ENCODE measurements at places on chromosomes 11 and 22.

DNA sequence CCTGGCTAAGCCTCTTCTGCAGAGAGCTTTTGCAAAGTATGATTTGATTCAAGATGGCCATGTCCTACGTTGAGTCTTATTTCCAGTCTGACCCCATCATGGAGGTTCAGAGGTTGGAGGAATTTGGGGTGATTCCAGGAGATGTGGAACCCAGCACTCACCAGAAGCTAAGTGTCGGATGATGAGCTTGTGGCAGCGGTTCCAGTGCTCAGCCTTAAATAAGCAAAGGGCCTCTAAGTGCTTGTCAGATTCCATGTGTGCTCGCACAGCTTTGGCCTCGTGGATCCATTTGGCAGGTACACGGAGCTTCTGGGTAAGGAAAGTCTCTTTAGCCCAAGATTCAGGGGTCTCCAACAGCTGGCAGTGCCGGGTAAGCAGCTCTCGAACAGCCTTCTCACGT is 11.9 kb upstream of the CHRNA10 start:
- DNase-seq, result no peak

GRCh38 chr22:35967046-35967397 is 61.6 kb downstream of the RBFOX2 start:
- DNase-seq, result no peak

GRCh38 chr11:111460856-111461255 is 51.3 kb downstream of the BTG4 start:
- DNase-seq, result no peak

DNA sequence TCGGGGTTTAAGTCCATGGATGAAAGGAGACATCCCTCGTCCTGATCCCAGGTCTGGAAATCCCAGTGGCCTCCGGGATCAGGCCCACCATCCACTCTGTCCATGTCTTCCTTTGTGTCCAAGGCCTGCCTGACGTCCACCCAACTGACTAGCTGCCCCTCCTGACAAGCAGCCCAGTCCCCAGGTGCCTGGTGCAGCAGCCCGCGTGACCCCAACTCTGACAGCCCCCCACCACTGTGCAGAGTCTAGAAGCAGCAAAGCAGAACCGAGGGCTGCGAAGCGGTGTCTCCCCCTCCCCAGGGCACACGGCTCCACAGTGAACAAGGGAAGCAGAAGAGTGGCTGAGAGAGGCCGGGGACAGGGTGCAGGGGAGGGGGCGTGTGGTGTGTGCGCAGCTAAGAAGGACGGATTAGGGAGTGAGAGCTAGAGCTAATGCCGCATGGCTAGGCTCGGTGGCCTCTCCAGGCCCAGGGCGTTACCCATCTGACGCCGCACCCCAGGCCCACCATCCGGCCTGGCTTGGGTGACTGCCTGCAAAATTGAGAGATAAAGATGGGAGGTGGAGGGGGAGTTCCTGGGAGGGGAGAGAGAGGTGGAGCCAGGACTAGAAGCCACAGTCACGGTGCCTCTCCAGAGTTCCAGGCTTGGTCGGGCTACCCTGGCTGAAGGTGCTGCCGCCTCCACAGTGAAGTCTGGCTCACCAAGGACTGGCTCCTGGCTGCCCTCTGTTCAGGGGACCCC is 16.6 kb upstream of the BAIAP2L2 start:
- DNase-seq, result no peak

- DNase-seq, result no peak
Measured at GRCh38 chr11:126140926-126141280, 70.5 kb downstream of the RPUSD4 start.

DNA sequence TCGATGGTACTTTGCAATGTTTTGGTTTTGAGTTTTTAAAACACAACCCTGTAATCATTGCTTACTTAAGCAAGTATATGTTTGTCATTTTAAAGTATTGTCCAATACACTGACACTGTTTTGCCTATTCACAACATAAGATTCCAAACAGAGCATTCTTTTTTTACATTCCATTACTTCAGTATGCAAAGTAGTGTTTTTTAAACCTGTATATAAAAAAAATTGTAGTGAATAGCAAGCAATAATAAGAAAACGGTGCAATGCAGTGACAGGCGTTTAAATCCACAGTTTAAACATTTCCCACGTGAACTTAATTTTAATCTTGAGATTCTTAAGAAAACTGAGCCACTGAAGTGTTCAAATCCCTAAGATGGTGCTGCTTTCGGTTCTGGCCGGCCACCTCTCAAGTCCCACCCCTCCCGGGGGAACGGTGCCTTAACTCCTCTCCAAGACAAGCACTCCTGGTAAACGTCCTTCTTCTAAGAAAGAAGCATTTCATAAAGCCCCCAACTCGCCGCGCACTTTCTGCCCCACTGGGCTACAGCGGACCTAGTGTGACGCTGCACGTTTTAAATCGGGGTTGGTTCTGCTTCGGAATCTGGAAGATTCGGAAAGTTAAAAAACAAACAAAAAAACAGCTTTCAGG is 2.9 kb downstream of the PGR start:
- no peak for DNase-seq

DNA sequence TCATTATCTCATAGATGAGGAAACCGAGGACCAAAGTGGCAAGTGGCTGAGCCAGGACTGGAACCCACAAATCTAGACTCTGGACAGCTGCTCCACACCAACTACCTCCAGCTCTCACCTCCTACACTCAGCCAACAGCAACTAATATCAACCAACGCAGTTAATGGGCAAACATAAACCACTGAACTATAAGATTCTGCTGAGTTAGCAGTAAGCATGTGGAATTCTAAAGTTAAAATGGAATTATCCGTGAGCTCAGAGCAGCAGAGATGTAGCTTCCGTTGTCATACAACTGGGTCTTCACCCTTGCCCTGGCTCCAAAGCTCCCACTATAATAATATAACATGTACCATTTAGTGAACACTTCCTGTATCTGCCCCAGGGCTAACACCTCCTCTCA is 27.1 kb downstream of the FAM227A start:
- no peak for DNase-seq

DNA sequence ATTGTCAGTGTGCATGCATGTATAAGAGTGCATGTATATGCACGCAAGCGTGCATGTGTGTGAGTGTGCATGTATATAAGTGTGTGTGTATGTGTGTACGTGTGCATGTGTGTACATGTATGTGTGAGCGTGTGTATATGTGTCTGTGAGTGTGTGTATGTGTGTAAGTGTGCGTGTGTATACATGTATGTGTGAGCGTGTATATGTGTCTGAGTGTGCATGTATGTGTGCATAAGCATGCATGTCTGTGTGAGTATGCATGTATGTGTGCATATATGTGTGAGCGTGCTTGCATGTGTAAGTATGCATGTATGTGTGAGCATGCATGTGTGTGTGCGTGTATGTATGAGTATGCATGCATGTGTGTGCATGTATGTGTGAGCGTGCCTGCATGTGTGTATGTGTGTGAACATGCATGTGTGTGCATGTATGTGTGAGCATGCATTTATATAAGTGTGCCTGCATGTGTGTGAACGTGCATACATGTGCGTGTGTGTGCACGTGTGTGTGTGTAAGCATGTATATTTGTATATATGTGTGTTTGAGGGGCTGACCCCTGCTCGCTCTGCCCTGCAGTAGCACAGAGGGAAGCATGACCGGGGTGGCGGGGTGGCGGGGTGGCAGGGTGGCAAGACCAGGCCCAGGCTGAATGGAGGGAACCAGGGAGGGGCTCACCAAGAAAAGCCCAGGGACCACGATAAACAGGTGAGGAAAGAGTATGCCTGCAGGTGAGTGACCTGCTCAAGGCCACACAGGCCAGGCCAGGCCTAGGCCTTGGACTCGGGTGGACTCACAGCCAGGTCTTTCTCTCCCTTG is 26.3 kb downstream of the CYTH4 start:
- DNase-seq, result no peak

- DNase-seq, result no peak
Measured at GRCh38 chr11:134071766-134072402, 3.0 kb downstream of the JAM3 start.

DNA sequence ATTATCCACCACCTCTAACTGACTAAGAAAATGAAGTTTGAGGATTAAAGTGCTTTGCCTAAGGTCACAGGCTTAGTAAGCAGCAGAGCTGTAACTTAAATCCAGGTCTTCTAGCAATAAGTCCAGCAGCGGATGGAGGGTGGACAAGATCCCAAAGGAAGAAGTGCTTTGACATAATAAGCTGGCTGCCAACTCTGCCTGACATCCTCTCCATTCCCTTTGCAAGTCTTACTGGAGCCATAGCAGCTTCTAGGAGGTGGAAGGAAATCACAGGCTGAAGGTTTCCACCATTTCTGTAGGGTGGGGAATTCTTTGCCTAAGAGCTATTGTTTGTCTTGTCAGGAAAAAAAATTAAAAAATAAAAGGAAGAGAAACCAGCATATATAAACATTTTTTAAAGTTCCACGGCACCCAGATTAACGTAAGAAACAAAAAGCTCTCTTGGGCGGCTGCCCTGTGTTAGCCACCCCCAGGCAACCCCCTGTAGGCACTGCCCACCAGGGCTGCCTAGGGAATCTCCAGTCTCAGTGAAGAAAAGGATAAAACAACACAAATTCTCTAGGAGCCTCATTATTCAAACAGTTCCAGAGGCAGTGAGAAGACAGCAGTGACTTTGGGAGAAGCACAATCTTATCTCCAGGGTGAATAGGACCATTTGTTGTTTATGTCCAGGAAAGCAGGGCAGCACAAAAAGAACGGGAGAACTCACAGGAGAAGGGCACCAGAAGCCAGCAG is 380.8 kb upstream of the CADM1 start:
- no peak for DNase-seq

DNA sequence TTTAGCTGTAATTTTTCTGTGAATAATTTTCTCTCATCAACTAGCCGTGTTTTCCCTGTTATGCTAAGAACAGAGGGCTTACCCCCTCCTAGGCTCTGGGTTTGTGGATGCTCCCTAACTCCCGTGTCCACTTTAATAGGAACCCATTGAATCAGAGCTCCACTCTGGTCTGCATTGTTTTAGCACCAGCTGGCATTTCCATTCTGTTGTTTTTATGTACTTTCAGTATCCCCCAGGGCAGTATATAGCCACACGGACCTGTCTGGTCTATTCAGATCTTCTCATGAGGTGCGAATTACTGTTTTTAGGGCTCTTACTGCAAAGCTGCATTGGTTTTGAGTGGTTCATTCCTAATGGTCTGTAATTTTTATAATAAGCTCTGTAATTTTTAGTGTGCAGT is 16.0 kb downstream of the POLD3 start:
- no peak for DNase-seq

DNA sequence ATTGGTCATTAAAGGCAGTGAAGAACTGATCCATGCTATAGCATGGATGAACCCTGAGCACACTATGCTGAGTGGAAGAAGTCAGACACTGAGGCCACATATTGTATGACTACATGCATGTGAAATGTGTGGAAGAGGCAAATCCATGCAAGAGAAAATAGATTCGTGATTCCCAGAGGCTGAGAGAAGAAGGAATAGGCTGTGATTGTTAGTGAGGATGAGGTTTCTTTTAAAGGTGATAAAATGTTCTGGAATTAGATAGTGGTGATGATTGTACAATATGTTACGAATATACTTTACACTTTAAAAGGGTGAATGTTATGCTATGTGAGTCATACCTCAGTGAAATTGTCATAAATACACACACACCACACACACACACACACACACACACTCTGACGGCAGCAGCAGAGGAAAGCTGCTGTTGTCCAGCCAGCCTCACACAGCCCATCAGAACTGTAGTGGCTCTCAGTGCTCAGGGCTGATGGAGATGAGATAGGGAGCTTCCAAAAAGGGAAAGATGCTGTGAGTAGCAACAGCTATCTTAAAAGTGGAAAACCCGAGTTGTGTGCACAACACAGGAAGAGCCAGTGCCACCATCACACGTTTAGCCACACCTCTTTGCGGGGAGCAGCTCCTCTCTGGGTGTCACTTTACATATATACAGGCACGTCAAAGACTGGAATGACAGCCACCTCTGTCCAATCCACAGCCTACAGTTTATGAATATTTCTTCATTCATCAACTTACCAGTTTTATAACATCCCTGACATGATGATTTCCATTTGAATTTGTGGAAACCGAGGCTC is 153.0 kb downstream of the SPATA19 start:
- no peak for DNase-seq

GRCh38 chr22:45918459-45919370 is 58.2 kb downstream of the WNT7B start:
- no peak for DNase-seq

DNA sequence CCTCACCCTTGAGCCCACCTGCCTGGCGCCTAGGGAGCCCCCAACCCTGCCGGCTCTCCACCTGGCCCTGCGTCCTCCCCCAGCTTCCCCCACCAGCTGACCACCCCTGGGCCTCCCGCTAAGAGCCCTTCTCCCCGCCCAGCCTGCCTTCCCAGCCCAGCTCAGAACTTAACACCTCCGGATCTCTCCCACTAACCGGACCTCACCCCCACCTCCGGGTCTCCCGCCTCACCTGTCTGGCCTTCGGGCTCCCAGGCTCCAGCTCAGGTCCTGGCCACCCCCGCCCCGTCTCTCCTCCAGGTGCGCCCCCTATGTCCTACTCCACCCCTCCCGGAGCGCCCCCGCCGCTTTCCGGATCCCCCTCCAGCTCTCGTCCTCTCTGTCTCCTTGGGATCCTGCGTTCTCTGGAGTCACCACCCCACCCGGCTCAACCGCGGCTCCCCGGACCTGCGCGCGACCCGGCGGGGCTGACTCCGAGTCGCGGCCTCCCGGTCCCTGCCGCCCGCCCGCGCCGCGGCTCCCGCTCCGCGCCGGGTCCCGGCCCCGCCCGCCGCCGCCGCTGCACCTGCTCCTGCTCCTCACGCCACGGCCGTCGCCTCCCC is at the start of gene KCNJ11:
Gene KCNJ11 (minus strand): TSS at position 51 of the 602 bp plus-strand sequence. CDS start 568 bp downstream, outside the sequence.
- no peak for DNase-seq

DNA sequence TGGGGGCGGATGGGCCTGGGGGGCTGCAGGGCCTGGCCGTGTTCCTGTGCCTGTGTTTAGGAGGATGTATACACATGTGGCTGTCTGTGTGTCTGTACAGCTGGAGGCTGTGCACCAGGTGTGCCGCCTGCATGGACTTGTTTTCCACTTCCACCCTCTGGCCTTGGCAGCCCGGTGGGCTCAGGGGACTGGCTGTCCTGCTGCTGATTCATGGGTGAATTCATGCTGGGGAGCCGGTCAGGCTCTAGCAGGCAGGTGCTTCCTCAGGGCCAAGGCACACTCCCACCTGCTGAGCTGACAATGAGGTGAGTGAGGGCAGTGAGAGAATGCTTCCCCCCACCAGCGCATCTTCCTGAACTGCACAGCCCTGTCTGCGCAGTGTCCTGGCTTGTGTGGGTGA is 88.4 kb downstream of the CCDC81 start:
- no peak for DNase-seq

DNA sequence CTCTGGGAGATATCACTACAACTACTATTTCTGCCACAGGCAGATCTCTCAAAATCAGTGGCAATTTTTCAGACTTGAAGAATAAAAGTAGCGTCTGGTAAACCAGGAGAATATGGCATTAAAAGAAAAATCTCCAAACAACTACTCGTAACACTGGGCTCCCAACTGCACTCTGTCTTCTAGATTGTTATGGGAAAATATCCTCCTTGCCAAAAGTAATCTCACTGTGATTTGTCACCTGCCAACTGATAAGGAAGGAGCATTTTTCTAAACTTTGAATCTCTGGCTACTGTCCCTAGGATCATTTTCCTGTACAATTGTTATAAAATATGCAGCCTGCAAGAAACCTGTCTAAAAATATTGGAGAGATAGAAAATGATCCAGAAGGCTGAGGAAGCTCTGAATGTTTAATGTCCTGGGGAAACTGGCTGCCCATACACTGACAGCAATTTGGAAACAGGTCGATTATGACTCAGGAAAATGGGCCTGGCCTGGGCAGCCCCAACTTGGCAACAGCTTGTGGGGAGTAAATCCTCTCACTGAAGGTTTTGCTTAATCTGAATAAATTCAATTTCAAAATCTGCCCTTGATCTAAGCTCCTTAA is 90.5 kb upstream of the DBX1 start:
- DNase-seq, result no peak

GRCh38 chr11:78203184-78203583 is 14.5 kb downstream of the USP35 start:
- DNase-seq, result no peak

Measured in anterior cingulate cortex (tissue), 58 donors.